ENCODE measurements at places on chromosomes 7 and 10.

DNA sequence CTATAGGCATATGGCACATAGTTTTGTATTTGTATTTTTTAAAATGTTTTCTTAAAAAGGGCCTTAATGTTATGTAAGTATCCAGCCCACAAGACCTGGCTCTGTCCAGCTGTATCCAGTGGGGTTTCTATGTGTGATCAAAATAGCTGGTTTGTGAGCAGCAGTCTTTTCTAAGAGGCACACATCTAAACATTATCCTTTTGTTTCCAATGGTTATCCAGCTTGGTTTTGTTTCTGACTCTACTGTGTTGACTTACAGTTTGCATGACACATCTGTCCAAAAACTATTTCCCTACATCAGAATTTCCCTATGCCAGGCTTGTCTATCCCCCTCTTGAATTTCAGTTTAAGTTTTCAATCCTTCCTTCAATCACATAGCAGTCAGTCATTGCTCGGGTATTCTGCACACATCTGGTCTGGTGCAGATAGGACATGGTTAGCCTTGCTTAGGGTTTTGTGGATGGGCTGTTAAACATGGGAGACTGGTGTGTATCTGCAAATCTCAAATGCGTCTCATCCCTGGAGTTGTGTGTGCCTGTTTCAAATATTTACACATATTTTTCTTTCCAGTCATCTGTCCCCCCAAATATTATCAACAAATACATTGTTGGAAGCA is 104.2 kb downstream of the SAMD9 start:
- no peak for DNase-seq

GRCh38 chr7:115352375-115352774 is 430.5 kb downstream of the MDFIC start:
- no peak for DNase-seq

DNA sequence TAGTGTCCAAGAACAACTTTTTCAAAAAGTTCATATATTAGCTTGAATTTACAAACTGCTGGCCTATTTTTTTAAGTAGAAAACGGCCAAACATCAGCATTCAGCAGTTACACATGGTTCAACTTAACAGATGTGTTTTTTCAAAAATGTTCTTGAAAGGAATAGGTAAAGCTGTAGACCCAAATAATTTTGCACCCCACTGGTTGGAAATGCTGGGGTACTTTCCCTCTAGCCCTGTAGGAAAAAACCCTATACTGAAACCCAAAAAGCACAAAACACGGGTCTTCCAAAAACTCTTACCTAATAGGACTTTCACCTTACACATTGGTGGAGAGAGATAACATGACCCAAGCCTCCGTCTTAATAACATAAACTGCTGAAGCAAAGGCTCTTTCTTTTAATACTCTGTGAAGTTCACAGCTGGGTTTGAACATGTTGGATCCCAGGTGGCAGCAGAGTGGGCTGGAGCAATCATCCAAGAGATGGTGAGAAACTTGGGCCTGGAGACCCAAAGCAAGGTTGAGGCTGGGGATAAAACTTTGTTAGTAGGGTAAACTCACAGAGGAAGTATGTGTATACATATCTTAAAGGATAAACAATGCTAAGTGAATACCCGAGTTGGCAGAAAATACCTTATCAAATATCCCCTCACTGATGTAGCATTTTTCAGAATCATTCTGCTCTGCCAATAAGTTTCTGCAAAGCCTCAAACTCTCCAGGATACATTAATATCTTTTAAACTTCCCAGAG is 629 bp upstream of the DNAJC9 start:
- no peak for DNase-seq

DNA sequence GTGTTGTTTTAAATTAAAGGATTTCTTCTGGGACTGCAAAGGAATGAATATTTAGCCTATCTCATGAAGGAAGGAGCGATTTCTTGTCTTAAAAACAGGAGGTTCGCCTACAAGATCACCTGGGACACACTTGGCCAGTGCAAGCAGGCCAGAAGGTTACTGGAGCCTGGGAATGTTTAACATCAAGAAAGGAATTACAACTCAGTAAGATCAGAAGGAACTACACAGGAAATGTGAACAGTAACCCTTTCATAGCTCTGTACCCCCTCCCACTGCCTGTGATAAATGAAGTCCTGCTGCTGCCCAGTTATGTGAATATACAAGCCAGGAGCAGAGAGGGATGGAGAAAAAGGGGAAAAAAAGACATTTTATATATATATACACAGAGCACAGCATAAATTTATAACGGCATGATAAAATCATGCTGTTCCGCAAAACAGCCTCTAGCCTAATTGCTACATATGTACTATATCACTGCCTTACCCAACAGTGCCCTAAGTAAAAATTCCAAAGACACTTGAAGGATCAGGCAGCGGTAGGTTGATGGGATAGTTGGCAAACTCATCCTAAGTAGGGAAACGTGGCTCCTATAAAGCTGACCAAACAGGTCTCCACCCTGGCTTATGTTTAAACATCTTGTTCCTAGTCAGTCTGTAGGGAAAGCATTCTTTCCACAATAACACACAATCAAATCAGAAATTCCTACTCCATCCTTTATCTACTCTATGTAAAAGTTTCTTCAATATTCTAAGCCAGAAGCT is 63.8 kb downstream of the ZNF438 start:
- DNase-seq = no peak

DNA sequence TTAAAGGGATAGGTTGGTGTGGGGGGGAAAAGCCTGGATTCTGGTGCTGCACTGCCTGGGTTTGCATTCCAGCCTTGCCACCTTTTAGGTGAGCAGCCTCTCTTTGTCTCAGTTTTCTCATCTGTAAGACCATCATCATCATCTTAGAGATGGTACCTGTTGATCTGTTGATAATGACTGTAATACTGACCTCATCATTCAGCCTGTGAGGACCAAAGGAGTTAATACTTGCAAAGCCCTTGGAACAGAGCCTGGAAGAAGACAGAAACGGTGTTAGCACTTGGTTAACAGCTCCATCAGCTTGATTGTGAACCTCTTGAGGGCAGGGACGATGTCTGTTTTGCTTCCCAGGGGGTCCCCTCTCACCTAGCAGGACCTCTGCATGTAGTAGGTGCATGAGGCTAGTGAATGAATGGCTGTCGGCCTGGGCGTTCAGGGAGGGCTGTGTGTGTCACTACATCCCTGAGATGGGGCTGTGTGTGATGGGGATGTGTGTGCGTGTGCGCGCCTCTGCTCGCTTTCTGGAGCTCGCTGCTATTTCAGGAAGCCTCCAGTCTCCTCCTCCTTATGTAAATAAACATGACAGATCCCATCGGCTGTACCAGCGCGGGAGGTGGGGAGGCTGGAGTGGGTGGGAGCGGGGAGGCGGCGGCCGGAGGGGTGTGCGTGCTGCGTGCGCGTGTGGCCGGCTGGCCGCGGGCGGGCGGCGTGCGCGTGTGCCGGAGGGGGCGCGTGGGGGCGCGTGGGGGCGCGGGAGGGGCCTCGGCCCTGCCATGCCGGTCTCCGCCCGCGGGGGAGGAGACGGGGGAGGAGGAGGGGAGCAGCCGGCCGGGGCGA is 61.2 kb downstream of the NEURL1 start:
- DNase-seq = no peak

DNA sequence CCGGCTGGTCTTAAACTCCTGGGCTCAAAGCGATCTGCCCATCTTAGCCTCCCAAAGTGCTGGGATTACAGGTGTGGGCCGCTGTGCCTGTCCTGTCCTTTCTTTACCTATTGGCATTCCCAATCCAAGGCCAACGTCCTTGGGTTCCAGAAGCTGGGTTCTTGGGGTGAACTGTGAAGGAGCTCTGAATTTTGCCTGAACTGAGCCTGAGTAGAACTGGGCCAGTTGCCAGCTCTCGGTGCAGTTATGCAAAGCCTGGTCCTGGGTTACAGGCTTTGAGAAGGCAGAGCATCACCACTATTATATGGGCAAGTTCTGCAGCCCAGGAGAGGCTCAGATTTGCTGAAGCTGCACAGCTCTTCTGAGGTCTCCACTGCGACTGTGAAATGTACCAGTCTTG is 24.6 kb upstream of the SH2D4B start:
- DNase-seq = no peak

DNA sequence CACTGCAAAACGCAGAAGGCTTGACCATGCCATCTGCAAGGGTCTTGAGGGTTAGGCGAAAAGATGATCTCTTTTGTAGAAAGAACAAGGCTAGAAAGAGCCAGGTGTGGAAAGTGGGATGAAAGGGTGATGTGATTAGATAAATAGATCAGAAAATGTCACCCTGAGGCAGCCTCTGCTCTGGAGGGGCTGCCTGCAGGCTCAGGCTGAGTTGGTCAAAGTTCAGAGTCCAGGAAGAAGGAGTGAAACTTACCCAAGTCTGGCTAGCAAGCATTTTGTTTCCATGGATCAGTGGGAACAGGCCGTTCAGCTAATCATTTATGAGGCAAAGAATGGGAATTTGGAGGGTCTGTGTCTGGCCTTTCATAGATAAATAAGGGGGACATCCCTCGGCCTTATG is 79.7 kb downstream of the RGS10 start:
- no peak for DNase-seq

- DNase-seq = no peak
These were observed 361.9 kb upstream of the ZWINT start for GRCh38 chr10:56722912-56723311.

DNA sequence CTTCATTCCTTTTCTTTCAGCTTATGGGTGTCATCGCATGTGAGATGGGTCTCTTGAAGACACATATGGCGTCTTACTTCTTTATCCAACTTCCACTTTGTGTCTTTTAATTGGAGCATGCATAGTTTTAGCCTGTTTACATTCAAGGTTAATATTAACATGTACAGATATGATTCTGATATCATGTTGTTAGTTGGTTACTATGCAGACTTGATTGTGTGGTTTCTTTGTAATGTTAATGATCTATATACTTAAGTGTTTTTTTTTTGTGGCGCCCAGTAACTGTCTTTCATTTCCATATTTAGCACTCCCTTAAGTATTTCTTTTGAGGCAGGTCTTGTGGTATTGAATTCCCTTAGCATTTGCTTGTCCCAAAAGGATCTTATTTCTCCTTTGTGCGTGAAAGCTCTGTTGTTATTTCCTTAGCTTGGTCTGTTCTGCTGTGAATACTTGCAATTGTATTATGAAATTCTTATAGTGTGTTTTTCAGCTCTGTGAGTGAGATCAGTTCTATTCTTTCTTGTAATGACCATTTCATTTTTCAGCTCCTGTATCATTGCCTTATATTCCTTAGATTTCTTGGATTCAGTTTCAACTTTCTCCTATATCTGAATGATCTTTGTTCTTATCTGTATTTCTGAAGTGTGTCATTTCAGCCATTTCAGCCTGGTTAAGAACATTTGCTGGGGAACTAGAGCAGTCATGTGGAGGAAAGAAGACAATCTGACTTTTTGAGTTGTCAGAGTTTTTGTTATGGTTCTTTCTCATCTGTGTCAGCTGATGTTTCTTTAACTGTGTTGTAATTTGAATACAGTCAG is 88.4 kb downstream of the ABCA13 start:
- DNase-seq = no peak

GRCh38 chr10:69412232-69412790 is 4.4 kb downstream of the TACR2 start:
- no peak for DNase-seq

DNA sequence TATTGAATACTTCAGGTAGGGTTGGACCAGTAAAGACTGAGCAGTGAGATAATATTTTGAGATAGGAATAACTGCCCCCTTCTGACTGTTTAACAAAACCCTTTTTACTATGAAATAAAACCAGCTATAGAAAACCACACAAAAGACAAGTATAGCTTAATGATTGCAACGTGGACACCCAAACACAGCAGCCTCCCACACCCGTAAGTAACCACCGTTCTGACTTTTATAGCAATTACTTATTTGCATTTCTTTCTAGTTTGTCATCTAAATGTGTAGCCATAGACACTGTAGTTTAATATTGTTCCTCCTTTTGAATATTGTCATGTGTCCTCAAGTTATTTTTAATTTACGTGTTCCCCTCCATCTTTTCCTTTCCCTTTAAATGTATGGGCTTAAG is 42.9 kb upstream of the SYPL1 start:
- DNase-seq = no peak

DNA sequence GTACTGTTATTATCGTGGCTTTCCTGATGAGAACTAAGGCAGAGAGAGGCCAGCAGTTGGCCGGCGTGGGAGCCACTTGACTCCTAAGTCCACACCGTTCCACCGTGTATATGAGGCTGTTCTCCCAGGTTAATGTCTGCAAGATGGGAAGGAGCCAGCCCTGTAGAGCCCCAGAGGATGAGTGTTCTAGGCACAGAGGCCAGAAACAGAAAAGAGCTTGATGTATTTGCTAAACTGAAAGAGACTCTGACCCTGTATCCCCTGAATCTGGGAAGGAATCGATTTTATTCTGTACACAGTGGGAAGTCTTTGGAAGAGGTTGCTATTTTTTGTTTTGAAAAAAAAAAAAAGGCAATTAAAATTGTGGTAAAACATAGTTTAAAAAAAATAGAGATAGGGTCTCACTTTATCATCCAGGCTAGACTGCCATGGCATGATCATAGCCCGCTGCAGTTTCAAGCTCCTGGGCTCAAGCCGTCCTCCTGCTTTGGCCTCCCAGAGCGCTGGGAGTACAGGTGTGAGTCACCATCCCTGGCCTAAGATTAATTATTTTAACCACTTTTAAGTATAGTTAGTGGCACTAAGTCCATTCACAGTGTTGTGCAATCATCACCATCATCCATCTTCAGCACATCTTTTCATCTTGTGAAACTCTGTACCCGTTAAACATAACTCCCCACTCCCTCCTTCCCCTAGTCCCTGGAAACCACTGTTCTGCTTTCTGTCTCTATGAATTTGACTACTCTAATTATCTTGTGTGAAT is 348.8 kb downstream of the SDK1 start:
- no peak for DNase-seq

DNA sequence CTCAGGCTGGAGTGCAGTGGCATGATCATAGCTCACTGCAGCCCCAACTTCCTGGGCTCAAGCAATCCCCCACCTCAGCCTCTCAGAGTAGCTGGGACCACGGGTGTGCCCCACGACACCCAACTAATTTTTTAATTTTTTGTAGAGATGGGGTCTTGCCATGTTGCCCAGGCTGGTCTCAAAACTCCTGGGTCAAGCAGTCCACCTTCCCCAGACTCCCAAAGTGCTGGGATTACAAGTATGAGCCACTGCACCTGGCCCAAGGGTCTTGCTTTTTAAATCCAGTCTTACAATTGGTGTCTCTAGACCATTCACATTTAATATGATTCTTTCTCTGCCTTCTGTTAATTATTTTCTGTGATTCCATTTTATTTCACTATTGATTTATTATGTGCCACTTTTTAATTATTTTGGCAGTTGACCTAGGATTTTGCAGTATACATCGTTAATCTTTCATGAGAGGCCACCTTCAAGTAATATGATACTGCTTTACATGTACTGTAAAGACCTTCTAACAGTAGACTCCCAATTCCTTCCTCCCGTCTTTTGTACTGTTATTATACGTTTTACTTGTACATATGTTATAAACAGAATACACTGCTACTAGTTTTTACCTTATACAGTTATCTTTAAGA is 18.7 kb downstream of the MMP21 start:
- no peak for DNase-seq

- no peak for DNase-seq
These were observed 8.8 kb downstream of the MXI1 start for GRCh38 chr10:110216240-110216639.
